ENCODE measurements at places on chromosomes 16 and 17.
A peak's percentile ranks its signal among the peaks of the same experiment; 100 is the strongest.

DNA sequence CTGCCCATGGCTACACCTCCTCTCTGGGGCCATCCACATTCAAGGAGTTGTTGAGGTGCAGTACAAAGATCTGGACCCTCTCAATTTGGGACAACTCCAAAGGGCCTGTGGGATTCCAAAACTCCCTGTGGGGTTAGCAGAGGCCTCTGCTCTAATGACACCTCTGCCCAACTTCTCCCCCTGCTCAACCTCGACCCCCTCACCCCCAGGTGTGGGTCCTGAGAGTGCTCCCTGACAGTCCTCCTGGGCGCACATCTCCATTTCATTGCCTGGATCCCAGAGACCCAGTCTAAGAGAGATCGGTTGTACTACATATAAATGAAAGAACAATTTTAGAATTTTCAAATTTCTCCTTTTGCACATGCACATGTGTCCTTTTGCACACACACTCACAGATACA, 73.0 kb upstream of the NKD1 start:
- no peaks in the 10 kb centered on the region for H3K36me3 ChIP-seq
- H3K27ac ChIP-seq, result no peak overlapping the region
- H3K4me3 ChIP-seq, result no peak overlapping the region
- peaks cover 1% of the 10 kb centered on the region for H3K4me1 ChIP-seq

DNA sequence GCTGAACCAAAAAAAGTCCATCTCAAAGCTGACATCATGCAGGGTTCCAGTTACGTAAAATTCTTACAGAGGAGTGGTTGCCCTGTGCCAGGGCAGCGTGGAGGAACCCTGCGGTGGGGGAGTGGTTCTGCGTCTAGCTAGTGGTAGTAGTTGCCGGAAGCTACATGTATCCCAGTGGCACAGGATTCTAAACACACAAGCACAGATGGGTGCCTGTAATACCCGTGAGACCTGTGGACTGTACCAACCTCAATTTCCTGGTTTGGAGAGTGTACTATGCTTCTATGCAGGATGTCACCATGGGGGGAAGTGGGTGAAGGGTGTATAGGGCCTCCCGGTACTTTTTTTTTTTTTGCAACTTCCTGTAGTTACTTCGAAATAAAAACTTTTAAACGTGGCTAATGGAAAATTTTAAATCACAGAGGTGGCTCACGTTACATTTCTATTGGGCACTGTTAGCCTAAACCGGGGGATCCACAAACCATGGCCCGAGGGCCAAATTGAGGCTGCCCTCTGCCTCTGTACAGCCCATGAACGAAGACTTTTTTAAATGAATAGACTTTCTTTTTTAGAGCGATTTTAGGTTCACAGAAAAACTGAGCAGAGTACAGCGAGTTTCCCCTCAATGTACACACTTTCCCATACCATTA, 38.5 kb downstream of the TBC1D16 start:
- H3K36me3 ChIP-seq, result peaks cover 11% of the 10 kb centered on the region
- DNase-seq, result peak; percentile 77
- H3K27me3 ChIP-seq, result peaks cover 6% of the 10 kb centered on the region
- peak overlapping the region; percentile 93 for H3K27ac ChIP-seq
- peaks cover 23% of the 10 kb centered on the region for H3K4me1 ChIP-seq

GRCh38 chr17:58097384-58098088, 14.3 kb downstream of the DYNLL2 start:
- peaks cover 28% of the 10 kb centered on the region for H3K4me1 ChIP-seq
- H3K4me3 ChIP-seq, result no peak overlapping the region
- H3K27ac ChIP-seq, result no peak overlapping the region
- peaks cover 3% of the 10 kb centered on the region for H3K36me3 ChIP-seq

DNA sequence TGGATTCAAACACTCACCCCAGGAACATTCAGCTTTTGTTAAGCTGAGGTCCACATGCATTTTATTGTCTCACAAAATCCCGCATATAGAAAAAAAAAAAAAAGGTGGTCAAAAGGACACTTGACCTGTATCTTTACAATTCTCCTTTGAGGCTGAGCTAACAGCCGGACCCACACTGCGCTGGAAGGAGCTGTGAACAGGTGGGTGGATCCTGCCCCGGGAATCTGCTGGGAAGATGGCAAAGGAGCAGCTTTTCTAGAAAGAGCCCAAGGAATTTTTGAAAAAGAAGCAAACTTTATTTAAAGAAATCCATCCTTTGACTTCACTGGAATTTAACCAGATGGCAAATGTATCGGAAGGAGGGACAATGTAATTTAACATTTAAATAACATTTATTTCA, 108.1 kb downstream of the ADCY9 start:
- H3K4me3 ChIP-seq, result no peak overlapping the region
- H3K27me3 ChIP-seq, result no peaks in the 10 kb centered on the region

GRCh38 chr16:66231452-66232160, 134.9 kb upstream of the CDH5 start:
- H3K27ac ChIP-seq, result no peak overlapping the region
- H3K36me3 ChIP-seq, result no peaks in the 10 kb centered on the region
- peaks cover 1% of the 10 kb centered on the region for H3K4me1 ChIP-seq
- no peak overlapping the region for H3K4me3 ChIP-seq
- no peak for DNase-seq
- peaks cover 67% of the 10 kb centered on the region for H3K27me3 ChIP-seq

GRCh38 chr17:81153340-81153803, 11.9 kb upstream of the PVALEF start:
- H3K27ac ChIP-seq, result no peak overlapping the region
- H3K4me3 ChIP-seq, result no peak overlapping the region
- peaks cover 24% of the 10 kb centered on the region for H3K27me3 ChIP-seq
- DNase-seq, result no peak
- peaks cover 2% of the 10 kb centered on the region for H3K4me1 ChIP-seq
